Hair follicular keratinocyte (primary cell): ENCODE measurements at places on chromosomes 1 and 21. TPM values are rescaled to one million over a fixed set of nuclear protein-coding genes. Genes with fewer than 3 reads are reported as not detected.

Gene SYT11
- 0.62 and 0.80 TPM in 2 replicates for total RNA-seq

Gene SDE2
- 12.2 and 13.0 TPM in 2 replicates for total RNA-seq

Gene GJA5
- 0.55 and 2.7 TPM in 2 replicates for total RNA-seq

Gene AUNIP
- 5.2 and 9.2 TPM in 2 replicates for total RNA-seq

Gene RNU1-1
- total RNA-seq: under 0.01 TPM in 2 replicates

Gene OR2G6
- total RNA-seq: not detected in 2 replicates

Gene BEND5
- not detected in 2 replicates for total RNA-seq

Gene CLDN17
- not detected in 2 replicates for total RNA-seq

Gene MFN2
- total RNA-seq: 92.5 and 120 TPM in 2 replicates

Gene PLOD1
- total RNA-seq: 114 and 117 TPM in 2 replicates

Gene SPRR1A
- total RNA-seq: not detected in 2 replicates

Gene ASTN1
- not detected in 2 replicates for total RNA-seq

Gene OR13G1
- total RNA-seq: not detected in 2 replicates

Gene ATP1A4
- total RNA-seq: not detected in 2 replicates

Gene PKP1
- 68.9 and 94.7 TPM in 2 replicates for total RNA-seq

Gene ALPL
- not detected in 2 replicates for total RNA-seq

Gene SLFNL1
- not detected in 2 replicates for total RNA-seq

Gene AGT
- not detected in 2 replicates for total RNA-seq

Gene RXFP4
- total RNA-seq: 0.23 TPM in 1 of 2 replicates, not detected in the other

Gene PLEKHG5
- total RNA-seq: 28.8 and 57.3 TPM in 2 replicates

Gene TPM3
- 438 and 559 TPM in 2 replicates for total RNA-seq

Gene CCDC27
- not detected in 2 replicates for total RNA-seq
